ENCODE measurements at places on chromosomes 11 and 22.

GRCh38 chr11:112013497-112014164, 11.6 kb upstream of the DLAT start:
- DNase-seq, result no peak

DNA sequence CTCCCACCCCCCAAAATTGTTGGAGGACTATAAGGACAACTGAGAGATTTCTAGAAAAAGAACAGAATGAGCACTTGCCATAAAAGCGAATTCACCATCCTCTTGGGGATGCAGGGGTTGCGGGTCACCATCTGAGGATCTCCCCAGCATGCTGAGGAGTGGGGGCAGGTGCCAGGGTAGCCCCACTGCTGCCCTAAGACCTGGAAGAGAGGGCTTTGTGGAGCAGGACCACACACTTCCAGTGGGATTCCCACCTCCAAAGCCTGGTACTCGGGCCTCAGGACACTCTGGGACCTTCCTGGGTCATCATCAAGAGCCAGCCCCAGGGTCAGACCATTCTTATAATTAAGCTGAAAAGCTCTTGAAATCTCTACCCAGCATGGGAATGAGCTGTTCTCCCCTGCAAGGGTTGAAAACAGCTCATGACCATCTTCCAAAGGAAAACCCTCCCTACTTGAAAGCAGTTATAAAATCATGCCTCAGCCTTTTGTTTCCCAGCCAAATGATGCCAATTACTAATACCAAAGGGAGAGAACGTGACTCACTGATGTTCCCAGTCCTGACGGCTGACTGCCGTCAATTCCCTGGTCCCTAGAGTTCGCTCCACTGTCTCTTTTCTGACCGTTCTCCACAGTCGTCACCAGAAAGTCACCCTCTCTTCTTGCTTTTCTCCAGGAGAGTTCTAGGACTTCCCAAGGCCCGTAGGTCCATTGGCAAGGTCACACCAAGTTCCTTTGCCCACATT, 76.8 kb upstream of the CREB3L1 start:
- no peak for DNase-seq

DNA sequence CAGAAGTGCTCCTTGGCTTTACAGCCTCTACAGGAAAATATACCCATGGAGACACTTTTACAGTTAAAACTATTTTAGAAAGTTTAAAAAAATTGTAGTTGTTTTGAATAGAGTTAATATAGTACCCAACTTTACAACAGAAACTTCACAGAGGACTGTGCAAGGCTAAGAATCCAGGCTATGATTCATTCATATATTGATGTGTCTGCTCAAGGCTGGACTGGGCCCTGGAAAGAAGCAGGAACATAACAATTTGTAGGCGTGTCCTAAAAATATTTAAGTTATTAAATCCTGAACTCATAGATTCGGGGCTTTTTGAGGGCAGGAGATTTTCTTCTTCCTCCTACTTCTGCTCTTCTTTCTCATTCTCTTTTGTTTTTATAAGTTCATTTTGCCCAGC, 291.5 kb upstream of the CCDC179 start:
- DNase-seq, result no peak

GRCh38 chr11:73592640-73593039, 5.3 kb downstream of the FAM168A start:
- no peak for DNase-seq

DNA sequence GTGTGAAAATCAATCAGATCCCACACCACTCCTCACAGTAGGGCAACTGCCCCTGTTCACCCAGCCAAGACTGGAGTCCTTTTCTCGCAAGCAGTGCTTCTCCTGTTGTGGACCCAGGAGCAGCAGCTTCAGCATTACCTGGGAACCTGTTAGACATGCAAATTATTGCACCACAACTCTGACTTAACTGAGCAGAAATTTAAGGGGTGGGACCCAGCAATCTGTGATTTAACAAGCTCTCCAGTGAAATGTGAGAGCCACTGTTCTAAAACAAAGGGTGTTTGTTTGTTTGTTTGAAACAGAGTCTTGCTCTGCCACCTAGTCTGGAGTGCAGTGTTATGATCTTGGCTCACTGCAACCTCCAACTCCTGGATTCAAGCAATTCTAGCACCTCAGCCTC, 591.4 kb downstream of the SOX6 start:
- DNase-seq, result peak; percentile 63

DNA sequence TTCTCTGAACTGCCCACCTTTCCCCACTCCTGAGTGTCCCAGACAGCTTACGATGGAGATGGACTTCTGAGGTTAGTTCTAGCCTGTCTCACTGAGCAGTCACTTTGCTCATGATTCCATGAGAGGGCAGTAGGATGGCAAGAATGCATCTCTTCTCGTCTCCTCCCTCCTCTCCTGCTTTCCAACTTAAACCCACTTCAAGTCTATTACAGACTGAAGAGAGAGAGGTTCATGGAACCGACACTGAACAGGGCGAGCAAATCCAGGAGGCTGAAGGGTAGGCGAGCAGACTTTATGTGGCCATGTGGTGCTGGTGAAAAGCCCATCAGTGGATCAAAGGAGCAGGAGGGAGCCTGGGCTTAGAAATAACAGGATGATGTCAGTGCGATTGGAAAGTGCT, 38.6 kb downstream of the CEP164 start:
- no peak for DNase-seq

GRCh38 chr11:65225279-65226102, 36.3 kb upstream of the POLA2 start:
- peak; percentile 64 for DNase-seq

DNA sequence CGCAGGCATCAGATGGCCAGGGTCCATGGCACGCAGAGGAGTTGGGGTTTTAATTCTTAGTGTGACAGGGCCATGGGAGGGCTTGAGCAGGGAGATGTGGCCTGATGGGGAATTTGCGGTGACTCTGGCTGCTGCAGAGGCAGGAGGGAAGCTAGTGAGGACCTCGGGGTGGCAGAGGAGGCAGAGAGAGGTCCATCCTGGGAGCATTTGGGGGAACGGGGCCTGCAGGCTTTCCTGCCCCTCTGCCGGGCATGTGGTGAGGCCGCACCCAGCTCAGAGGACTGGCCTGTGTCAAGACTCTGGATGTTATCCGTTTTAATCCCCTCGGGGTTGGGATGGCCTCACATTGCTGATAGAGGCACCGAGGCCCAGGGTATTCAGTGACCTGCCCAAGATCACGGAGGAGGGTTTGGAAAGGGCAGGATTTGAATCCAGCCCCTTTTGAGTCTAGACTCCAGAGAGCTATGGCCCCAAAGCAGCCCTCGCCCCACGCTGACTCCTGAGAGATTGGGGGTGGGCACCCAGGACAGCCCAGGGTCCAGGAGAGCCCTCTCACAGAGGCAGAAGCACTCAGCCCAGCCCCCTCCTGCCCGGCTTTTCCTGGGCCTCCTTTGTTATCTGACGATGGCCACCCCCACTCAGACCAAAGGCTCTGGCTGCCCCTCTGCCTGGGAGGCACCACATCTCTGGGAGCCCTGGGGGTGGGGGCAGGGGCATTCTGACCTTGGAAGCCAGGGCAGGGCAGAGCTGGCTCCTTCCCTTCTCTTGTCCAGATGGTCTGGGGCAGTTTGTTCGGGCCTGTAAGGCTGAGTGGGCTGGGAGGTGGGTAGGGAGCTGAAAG, 13.9 kb downstream of the MGAT3 start:
- DNase-seq, result no peak

Data from kidney (tissue), 22 donors.